Stimulated activated CD8-positive, alpha-beta memory T cell treated with anti-CD3 and anti-CD28 coated beads, Interleukin-15, amount 100 ng/mL, for 48 hours (primary cell): ENCODE measurements at places on chromosomes 5 and 9.

DNA sequence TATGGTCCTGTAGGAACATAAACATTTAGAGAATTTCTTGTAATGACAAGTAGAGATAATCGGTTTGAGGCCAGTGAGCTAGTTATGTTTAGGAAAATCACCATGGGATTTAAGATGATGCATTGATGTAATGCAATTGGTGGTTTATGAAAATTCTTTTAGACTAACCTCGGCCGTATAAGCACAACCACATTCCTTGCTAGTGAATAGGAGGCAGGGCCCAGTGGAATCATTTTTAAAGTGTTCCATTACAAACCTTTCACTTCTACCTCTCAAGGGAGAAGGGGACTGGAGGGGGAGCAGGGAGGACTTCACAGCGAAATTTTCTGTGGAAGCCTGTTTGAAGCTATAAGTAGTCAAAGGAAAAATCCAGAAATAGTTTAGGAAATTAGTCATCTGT is 71.8 kb upstream of the NFIL3 start:
- no peak for DNase-seq

- DNase-seq = no peak
Measured at GRCh38 chr9:114287763-114288192, 35.1 kb upstream of the ORM1 start.

DNA sequence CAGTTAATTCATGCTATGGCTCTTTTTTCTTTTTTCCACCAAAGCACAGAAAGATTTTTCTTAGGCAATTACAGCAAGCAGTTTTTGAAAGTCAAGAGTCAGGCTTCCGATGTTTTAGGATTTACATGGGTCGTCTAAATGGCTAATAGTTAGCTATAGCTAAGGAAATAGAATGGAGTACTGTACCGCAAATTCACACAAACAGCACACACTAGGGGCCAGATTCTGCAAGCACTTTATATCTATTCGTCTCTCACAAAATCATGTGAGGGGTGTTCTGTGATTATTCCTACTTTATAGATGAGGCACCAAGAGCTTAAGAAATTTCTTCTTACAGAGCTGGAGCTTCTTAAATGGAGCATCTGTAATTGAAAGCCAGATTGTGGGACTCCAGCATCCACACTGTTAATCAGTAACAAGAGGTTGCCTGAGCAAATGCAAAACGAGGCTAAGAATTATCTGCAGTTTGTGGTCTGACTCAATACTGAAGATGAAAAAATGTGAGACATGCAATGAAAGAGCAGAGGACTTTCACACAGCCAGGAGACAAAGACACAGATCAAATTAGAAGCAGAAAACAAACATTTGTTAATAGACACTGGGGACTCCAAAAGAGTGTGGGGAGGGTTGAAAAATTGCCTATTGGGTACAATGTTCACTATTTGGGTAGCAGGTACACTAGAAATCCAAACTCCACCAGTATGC is 62.7 kb upstream of the CTXN3 start:
- DNase-seq = no peak

- peak; percentile 63 for DNase-seq
Measured at GRCh38 chr5:55037046-55037771, 13.2 kb downstream of the GZMK start.

DNA sequence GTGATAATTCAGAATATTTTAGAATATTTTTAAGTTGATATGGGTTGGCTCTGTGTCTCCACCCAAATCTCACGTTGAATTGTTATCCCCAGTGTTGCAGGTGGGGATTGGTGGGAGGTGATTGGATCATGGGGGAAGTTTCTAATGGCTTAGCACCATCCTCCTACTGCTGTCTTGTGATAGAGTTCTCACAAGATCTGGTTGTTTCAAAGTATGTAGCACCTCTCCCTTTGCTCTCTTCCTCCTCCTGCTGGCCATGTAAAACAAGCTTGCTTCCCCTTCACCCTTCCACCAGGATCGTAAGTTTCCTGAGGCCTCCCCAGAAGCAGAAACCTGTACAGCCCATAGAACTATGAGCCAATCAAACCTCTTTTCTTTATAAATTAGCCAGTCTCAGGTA is 214.6 kb upstream of the C9orf72 start:
- no peak for DNase-seq

- DNase-seq = no peak
Measured at GRCh38 chr5:1882337-1883119, at the start of gene IRX4. Gene IRX4, minus strand, starts transcription at chr5:1882925. Its CDS starts 278 bp downstream, at chr5:1882647.

DNA sequence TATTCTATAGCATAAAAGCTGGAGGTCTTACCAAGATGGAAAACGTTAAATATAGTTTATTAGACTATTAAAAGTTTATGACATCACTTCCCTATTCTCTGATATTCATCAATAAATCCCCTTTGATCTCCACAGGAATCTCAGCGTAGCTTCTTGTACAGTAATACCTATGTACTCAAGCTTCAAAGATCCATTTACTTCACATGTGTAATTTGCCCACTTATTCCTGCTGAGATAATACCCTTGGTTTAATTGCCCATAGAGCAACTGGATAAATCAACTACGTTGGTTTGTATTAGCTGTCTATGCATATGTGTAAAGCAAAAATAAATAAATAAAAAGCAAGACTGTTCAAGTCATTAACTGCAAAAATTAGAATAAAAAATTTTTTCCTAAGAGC is 219.7 kb downstream of the EFNA5 start:
- no peak for DNase-seq

GRCh38 chr5:108681079-108681921 is 66.4 kb upstream of the FER start:
- no peak for DNase-seq

DNA sequence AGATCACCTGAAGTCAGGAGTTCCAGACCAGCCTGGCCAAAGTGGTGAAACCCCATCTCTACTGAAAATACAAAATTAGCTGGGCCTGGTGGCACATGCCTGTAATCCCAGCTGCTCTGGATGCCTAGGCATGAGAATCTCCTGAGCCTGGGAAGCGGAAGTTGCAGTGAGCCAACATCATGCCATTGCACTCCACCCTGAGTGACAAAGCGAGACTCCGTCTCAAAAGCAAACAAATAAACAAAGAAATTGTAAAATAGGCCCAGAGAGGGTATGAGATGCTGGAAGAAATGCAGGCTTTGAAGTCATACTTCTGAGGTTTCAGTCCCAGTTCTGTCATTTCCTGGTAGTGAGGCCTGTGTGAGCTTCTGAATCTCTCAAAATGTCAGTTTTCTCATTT is 5.3 kb upstream of the ARHGEF37 start:
- DNase-seq = no peak

DNA sequence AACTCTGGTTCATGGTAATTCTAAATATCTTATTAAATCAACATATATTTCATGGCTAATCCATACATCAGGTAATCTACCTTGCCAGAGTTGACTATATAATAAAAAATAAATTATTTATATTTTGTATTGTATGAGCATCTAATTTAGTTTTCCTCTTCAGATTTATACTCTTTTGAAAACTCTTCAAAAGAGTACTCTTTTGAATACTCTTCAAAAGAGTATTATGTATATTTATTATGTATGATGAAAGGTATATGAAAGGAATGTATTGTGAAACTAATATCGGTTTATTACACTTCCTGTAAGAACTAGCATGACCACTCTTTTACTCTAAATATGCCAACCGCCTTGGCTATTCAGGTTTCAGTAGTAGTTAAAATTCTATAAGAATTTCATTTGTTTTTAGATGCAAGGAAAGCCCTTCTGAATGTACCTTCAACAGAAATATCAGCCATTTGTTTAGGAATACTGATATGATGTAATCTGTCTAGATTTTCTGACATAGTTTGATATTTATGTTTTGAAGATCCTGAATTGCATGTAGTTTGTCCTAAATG is 178.7 kb downstream of the WDR70 start:
- DNase-seq = no peak

DNA sequence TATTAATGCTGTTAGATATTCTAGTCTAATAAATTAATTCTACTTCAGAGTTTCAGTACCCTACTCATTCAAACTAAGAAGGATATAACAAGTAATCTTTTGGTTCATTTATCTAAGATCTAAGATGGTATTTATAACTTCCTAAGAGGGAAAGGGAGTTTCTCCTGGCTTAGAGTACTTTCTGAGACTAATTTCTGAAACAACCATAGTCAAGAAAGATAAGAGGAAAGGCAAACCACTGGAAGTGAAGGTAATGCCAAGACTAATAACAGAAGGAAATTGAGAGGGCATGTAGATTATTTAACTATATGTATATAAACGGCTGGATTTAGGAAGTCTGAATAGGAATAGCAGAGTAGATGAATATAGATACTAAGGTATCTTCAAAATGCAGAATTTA is 112.4 kb upstream of the ACOT12 start:
- no peak for DNase-seq

GRCh38 chr9:108842610-108843295 is 13.0 kb downstream of the ACTL7B start:
- DNase-seq = no peak

GRCh38 chr5:7882926-7883325 is 14.0 kb downstream of the MTRR start:
- DNase-seq = no peak

DNA sequence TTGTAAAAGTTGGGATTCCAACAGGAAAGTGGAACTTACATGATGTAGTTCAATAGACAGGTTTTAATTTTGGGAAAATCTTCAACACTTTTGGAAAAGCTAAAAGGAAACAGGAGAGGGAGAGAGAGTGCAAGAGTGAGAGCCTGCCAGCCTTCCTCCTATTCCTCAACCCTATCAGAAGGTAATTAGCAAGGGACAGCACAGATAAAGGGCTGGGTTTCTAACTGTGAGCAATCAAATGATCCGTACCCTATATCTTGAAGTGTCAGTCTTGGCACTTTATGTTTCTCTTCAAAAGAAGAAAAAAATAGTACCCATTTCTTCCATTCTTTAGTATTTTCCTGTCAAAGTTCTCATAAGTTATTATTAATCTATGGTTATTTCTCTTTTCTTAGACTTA is 79.4 kb downstream of the FER start:
- DNase-seq = no peak

- no peak for DNase-seq
Measured at GRCh38 chr9:98374385-98375051, 119.1 kb upstream of the TBC1D2 start.

DNA sequence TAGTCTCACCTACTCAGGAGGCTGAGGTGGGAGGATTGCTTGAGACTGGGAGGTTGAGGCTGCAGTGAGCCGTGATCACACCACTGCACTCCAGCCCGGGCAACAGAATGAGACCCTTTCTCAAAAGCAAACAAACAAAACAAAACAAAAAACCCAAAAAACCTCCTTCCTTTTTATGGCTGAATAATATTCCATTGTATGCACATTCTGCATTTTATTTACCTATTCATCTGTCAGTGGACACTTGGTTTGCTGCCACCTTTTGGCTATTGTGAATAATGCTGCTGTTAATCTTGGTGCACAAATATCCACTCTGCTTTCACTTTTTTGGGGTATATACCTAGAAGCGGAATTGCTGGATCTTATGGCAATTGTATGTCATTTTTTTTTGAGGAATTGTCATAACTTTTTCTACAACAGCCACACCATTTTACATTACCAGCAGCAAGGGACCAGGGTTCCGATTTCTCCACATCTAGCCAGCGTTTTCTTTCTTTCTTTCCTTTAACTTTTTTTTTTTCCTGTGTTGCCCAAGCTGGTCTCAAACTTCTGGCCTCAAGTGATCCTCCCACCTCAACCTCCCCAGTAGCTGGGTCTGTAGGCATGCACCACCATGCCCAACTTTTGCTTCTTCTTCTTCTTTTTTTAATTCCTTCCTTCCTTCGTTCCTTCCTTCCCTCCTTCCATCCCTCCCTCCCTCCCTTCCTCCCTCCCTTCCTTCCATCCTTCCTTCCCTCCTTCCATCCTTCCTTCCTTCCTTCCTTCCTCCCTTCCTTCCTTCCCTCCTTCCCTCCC is 30.6 kb downstream of the NKX2-5 start:
- DNase-seq = no peak

DNA sequence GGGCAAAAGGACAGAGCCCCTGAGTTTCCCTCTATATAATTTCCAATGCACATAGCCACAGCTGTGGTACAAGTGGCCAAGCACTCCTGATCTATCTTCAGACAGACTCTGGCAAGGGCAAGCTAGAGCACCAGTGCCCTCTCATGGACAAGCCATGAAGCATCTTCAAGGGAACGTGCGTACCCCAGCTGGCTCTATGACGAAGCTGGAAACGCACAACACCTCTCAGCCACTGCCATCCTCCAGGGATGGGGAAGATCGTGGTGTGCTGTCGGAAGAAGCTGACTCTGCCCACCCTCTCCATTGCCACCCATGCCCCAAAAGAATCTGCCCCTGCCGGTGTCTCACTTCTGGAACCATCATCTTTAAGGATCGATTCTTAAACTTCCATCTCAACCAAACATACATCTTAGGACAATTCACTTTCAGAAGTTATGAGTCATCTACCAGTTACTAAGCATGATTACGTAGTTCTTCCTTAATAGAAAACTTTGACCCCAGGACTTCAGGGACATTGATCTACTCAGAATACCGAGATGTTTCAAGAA is 482.9 kb downstream of the AGTPBP1 start:
- no peak for DNase-seq

- no peak for DNase-seq
Measured at GRCh38 chr9:2817999-2818803, 25.7 kb downstream of the PUM3 start.

DNA sequence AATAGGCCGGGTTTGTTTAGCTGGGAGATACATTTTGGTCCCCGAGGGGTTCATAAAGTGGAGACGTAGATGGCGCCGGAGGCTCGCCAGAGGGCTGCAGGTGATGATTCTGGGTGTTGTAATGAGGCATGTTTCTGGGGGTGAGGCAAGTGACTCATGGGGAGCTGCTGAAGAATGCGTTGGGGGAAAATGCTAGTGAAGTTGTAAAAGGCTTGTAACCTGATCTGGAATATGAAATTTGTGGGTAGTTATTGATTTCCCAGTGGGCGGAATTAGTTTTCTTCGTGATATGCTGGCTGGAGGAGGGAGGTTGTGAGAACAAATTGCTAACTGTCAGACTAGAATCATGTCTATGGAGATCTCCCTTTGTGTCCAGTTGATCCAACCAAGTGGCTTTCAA is 158.3 kb downstream of the DOCK2 start:
- DNase-seq = no peak

GRCh38 chr5:180133971-180134508 is 62.5 kb upstream of the RNF130 start:
- DNase-seq = no peak

GRCh38 chr5:58794875-58795274 is 212.0 kb downstream of the RAB3C start:
- peak; percentile 22 for DNase-seq

DNA sequence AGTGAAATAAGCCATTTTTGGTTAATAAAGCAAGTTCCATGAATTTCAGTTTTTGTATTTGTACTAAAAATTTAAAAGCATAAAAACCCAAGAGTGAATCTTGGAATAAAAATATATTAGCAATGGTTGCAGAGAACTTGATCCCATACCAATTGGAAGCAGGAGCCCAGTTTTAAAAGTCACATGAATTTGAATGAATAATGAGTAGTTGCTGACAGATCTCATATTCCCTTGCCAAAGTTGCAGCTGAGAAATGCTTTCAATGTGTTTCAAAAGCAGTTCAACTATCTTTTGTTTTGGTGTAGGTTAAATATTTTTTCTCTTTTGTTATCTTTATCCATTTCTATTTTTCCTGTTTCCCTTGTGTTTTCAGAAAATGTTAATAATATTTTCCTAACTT is 818.6 kb downstream of the CDH18 start:
- no peak for DNase-seq

- DNase-seq = no peak
Measured at GRCh38 chr5:139895647-139896046, 100.0 kb downstream of the PSD2 start.

GRCh38 chr5:82274343-82275211 is 3.6 kb downstream of the RPS23 start:
- DNase-seq = no peak
